ENCODE measurements at places on chromosomes 6 and 20.

DNA sequence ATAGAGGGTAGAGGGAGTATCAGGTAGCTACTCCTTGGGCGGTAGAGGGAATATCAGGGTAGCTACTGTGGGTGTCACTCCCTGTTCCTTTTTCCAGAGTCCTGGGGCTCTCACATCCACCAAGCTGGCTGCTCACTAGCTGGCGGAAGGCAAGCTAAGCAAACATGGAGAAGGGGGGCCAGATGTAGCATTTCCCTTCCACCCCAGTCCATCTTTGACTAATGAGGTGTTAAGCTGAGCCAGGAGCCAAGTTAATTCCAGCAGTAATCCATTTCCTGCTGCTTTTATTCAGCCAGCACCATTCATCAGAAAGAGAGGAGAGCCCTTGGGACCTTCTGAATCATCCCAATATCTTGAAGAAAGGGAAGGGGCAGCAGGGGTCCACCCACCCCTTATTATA is 330.0 kb downstream of the ZFAND3 start:
- no peak for DNase-seq

- DNase-seq: no peak
These were observed 189.1 kb downstream of the BMP2 start for GRCh38 chr20:6956574-6956973.

DNA sequence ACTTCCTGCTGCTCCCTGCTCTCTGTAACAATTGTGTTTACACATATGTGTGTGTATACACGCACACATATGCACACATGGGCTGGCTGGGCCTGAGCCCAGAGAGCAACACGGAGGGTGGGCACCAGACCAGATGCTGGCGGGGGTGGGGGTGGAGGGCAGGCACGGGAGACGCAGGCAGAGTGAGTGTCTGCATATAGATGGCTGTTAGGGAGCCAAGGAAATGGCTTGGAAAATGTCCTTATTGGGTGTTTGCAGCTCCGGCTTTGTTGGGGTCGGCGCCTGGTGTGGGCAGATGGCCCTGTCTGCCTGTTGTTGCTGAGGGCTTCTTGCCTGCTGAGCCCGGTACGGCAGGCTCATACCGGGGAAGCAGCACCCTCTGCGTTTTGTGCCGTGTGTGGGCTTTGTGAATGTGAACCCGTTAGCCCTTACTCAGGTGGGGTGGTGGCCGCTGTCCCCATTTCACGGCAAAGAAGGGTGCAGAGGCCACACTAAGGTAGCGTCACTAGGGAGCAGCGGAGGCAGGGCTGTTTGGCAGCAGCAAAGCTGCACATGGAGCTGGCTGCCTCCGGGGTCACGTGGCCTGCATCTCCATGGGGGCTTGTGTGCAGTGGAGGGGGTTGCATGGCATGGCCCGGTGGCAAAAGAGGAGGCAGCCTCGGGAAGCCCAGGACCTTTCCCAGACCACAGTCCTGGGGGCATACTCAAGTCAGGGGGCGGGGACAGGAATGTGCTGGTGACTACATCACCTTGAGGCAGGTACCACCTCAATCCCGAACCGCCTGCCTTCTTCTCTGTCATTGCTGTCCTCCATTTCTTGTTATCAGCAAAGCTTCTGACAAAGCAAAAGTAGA is 47.4 kb upstream of the SRF start:
- DNase-seq: no peak

DNA sequence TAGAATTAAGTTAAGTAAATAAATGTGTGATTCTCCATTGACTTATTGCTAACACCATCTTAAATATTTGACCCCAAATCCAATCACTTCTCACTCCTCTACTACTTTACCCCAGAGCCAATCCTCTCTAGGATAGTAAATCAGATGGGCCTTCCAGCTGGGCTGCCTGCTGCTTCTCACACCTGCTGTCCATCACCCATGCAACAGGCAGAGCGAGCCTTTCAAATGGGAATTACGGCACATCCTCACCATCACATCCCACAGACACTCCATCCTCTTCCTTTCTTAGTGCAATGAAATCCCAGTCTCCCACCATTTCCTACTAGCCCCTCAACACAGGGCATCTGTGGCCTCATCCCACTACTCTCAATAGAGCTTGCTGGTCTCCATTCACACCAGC is 34.0 kb downstream of the HLA-F start:
- DNase-seq: no peak

DNA sequence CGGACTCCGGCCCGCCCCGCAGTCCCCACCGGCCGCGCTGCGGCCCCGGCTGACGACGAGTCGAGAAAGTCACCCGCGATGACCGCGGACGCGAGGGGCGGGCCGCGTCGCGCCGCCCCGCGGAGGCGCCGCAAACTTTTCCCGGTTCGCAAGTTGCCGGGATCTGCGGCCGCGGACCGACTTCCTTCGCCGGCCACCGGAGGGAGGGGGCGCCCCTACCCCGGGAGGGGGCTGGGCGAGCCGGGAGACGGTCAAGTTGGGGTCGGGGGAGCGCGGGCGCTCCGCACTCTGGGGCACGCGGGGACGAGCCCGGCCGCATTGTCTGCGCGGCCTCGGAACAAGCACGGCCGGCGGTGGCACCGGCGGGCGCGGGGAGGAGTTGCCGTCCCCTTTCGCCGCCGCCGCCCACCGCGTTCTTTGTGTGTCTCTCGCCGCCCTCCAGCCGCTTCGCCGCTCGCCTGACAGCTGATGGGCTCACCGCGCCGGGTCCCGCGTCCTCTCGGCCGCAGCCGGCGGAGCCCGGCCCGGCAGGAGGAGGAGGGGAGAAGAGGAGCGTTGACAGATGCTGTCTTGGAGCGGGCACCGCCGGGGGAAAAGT is 131.6 kb downstream of the OGFRL1 start:
- DNase-seq: peak; percentile 54

DNA sequence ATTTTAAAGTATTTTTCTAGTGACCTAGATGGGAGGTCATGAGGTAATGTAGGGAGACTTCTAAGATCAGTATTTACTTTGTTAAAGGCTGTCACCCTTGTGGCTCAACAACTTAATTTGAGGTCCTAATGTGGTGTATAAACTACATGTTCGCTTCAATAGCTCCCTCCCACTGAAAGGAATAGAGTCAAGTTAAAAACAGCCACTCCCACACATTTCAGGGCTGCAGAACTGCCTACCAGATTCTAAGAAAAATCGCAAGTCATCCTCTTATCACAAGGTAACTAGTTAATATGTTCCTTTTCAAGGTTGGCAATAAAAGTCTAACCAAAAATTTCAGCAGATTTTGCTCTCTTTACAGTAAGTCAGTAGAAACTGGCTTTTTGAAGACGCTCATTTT is 15.1 kb downstream of the GSTA1 start:
- no peak for DNase-seq

DNA sequence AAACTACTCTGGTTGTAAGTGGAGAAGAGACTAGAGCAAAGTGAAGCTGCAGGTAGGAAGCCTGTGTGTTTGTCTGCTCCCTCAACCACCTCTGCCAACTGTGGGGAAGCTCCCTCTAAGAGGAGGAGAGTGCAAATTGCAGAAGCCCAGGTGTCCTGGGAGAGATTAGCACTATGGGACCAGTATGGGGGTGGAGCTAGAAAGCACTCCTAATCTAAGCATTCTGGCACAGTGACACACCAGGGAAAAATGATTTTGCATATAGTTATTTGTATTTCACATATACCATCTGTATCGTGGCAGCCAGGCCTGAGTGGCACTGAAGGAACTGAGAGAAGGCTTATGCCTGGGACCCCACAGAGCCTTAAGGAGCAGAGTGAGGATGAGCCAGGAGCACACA is 12.8 kb downstream of the GSTA1 start:
- no peak for DNase-seq

GRCh38 chr20:57384953-57385761 is 6.0 kb upstream of the RBM38 start:
- DNase-seq: no peak

DNA sequence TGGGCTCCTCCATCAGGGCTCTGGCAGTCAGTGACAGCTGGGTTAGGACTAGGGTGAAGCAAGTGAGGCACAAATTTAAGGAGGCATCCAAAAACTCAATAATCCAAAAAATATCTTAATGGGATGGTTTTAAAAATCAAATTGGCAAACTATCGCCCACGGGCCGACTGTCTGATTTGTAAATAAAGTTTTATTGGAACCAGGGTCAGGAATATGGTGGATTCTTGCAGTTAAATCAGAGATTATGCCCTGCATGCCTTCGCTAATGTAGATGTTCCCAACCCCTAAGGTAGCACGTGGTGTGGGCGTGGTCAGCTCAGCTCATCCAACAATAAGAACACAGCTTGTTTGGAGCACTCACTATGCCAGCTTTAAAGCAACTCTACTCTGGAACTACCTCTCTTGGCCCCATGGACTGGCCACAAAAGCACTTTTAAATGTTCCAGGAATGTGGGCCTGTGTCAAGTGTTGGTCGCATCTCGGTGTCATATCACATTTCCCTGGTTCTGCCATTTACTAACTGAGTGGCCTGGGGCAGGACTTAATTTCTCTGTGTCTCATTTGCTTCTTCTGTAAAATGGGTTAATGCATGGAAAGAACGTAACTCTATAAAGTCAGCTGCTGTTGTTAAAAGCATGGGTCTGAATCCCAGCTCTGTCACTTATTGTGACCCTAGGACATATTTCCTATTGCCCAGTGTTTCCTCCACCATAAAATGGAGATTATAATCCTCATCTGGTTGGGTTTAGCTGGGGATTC is 7.0 kb downstream of the TP53RK start:
- DNase-seq: no peak

DNA sequence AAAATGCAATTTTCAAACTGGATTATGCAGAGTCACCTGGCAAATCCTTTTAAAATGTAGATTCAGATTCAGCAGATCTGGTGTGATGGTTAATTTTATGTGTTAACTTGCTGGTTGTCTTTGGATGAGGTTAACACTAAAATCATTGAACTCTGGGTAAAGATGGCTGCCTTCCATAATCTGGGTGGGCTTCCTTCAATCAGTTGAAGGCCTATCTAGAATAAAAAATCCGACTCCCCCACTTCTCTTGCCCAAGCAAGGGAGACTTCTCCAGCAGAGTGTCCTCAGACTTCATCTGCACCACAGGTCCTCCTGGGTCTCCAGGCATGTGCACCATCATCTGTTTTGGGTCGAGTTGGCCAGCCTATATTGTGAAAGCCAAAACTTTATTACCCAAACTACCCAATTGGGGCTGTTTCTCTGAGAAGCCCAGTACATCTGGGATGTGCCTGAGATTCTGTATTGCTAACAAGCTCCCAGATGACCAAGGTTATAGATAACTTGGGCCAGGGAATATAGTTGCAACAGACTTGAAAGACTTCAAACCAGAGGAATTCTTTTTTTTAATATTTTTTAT is 1.6 kb upstream of the SLC17A5 start:
- DNase-seq: no peak

GRCh38 chr6:169250660-169251059 is 3.0 kb downstream of the THBS2 start:
- peak; percentile 96 for DNase-seq

DNA sequence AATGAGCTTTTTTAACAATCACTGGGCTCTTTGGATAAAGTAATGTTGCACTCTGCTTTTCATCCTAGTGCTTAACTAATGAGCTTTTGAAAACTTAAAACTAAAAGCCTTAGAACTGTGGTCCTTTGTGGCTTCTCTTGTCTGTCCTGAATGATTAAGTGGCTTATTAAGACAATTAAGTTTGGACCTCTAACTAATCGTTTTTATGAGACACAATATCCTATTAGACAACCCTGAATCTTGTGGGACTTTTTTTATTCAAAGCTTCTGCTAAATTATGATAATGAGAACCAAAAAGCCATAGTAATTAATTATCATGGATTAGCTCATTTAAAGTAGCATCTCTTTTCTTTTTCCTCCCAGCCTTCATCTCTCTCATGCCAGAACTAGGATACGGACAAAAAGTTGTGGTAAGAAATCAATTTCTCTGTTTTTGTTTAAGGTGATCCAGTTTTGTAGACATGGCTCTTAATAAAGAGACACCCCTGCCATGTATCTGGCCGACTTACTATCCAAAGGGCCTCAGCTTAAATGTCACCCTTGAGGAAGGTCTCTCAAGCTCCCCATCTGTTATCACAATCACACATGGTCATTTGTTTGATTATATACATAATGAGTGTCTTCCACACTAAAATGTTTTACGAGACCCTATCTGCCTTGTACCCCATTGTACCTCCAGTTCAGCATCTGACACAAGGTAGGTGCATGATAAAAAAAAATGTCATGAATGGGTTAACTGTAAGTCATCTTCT is 384.4 kb upstream of the IRAK1BP1 start:
- no peak for DNase-seq

- peak; percentile 59 for DNase-seq
These were observed 4.2 kb downstream of the GPR31 start for GRCh38 chr6:167153521-167153959.

- no peak for DNase-seq
These were observed 1.9 kb downstream of the VWA7 start for GRCh38 chr6:31775184-31775583.

GRCh38 chr6:115838763-115839401 is 221.8 kb downstream of the FRK start:
- DNase-seq: peak; percentile 8

GRCh38 chr20:3312940-3313682 is 74.1 kb upstream of the SLC4A11 start:
- no peak for DNase-seq

DNA sequence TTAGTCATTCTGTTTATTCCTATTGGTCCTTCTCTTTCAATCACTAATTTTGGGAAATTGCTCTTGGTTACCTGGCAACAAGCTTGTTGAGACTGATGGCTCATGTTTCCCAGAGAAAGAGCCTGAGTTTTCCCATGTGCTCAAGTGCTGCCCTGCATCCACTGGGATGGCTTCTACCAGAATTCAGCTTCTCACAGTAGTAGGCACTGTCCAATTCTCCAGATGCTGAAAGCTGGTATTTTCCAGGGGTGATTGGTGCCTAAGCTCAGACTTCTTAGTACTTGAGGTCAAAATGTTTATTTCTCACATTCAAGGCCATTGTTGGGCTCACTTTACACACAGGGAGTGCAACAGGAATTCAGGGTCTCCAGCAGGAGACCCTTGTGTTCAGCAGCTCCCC is 29.1 kb upstream of the SLC2A12 start:
- DNase-seq: no peak

- no peak for DNase-seq
These were observed 302.7 kb upstream of the ZFP64 start for GRCh38 chr20:52494244-52494643.

- DNase-seq: no peak
These were observed 33.8 kb upstream of the SULF2 start for GRCh38 chr20:47818996-47819609.

DNA sequence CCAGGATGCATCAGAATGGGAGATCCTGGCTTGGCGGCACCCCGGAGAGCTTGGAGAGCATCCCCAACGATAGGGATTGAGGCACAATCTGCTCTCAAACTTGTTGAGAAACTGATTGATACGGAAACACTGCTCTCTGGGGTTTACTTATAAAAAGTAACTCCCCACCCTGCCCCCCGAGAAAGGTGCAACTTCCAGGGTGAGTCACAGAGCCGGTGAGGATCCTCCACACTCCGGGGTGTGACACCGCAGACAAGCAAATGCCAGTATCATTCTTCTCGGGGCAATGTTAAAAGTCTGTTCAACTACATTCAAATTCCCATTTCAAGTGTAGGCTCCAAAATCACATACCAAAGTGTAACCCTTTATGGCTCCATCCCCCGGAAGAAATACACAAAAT is 84.4 kb upstream of the MLN start:
- DNase-seq: no peak

GRCh38 chr20:24405810-24406209 is 63.6 kb upstream of the SYNDIG1 start:
- no peak for DNase-seq

Data from globus pallidus (tissue), 1 donor.